NCI-H2107 (cell line): ENCODE measurements at places on chromosomes 2 and 18.

DNA sequence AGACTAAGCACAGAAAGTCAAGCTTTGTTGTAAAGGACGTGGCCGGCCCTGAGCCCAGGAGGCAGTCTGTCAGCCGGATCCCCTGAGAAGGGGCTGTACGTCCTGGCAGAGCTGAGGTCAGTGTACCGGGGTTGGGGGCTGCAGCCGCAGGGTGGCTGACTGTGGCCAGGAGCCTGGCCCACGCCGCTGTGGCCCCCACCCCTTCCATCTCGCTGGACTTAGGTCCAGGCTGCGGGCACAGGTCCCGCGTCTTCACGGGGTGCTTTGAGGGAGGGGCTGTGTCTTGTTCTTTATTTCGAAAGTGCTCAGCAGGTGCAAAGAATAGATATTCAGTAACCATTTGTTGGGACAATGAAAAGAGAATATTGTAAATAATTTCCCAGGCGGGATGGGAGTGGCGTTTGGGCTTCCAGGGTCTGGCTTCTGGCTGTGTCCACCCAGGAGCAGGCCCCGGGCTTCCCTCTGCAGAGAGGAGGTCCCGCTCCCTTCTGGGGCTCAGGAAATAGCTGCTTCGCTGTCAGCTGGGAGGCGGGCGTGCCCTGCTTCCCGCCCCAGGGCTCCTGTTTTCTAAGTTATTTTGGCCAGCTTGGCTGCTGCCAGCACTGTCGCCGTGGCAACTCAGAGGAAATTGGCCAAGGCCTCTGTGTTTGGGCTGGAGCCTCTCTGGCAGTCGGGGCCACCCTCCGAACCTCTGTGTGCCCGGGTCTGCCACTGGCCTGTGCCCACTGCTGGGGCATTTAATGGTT, 7.4 kb downstream of the NFATC1 start:
- DNase-seq: no peak

- DNase-seq: no peak
Observed at GRCh38 chr2:191857259-191857805, 10.4 kb upstream of the CAVIN2 start.

GRCh38 chr18:39842366-39842914, 2112.6 kb upstream of the PIK3C3 start:
- DNase-seq: no peak

GRCh38 chr2:139160836-139161235, 380.6 kb upstream of the NXPH2 start:
- no peak for DNase-seq

DNA sequence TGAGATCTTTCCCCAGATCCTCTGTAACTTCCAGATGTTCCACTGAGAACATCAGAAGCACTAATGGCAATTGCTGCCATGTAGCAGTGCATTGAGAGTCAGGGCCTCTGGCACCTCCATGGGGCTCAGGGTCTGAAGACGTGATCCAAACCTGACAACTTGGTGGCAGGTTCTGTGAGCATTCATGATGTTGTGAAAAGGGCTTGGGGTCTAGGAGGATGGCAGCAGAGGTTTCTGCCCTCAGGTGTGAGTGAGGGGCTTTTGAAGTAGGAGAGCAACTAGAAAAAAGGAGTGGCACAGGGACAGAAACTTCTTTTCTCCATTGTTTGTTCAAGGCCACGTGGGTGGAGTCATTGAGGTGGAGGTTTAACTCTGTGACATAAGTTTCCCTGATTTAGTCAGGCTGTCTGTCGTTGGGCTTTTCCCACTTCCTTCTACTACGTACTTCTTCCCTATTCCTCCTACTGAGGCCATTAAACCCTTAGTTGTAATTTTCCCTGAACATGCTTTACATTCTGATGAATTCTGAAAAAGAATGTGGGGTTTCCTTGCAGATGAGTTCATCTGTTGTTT, 13.1 kb downstream of the CFLAR start:
- DNase-seq: no peak

- DNase-seq: no peak
Observed at GRCh38 chr2:157470321-157470720, 26.4 kb upstream of the CYTIP start.

- DNase-seq: no peak
Observed at GRCh38 chr2:166934817-166935216, 46.5 kb downstream of the XIRP2 start.

DNA sequence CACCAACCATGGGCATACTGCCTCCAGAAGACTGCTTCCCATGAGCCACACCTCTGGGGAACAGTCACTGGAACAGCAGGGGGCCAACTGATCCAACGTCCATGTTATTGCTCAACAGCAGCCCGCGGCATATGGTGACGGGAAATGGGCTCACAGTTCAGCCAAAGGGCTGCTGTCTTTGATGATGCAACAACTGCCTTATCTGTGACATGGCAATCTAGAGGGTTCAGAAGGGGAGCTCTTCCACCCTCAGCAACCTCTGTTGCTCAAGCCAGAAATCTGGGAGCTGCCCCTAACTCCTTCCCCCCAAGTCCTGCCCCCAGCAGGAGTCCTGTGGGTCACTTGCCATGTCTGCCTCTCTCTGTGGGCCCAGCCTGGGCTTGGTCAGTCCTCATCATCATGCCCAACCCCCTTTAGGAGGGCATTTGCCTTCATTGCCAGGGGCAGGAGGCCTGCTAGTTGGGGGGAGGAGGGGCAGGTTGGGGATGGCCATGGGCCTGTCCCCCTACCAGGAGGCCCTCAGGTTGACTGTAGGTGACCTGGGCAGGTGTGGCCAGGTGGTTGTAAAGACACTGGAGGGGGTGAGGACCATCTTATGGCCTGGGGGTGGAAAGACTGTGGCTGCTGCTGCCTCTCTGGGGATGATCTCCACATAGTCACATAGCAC, 212.9 kb downstream of the CYP26B1 start:
- DNase-seq: no peak

DNA sequence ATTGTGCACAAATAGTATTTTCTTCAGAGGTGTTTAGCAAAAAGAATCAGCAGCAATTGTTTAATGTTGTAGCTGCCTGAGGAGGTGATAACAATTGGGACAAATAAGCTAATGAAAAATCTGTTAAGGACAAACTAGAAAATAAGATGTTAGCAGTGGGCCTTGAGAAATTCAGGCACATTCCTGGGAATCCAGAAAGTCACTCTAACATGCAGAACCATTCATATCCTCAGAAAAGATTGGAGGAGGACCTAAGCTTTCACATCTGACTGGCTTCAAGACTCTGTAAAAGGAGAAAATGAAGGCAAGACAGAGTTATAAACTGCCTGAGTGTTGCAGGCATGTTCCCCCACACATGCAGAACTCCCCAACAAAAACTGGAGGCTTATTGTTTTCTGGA, 353.5 kb upstream of the RGPD4 start:
- no peak for DNase-seq

DNA sequence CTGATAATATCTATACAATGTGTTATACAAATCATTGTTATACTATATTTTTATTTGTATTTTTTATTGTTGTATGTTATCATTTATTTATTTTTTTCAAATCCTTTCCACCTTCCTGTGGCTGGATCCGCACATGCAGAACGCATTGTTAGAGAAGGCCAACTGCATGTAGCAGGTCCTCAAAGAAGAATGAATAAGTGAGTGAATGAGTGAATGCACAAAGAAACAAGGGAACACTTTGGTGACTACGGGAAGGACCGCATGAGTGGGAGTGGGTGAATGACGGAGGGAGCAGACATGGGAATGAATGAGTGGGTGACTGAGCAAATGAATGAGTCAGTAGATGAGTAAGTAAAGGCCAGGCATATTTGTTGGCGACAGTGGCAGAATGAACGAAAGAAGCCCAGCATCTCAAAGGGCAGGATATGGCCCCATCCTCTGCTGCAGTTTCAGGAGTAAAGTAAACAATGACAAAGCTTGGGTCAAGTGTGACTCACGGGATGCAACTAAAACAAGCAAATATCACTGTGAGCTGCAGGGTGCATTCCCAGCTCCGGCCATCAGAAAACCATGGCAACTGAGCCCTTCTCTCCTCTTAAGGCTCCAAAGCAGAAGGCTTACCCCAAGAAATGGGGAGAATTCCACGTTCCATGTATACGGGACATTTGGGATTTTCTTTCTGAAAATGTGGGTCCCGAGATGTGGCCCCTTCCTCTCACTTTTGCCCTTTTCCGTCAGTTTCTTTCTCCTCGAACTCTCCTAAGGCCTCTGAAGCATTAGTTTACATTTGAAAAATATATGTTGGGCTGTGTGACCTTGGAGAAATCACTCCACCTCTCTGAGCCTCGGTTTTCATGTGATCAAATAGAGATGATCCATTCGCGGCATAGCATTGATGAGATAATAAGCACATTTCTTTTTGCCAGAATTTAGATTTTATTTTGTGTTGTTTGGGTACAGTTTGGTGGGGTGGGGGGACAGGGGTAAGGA, 24.5 kb downstream of the KCNF1 start:
- DNase-seq: no peak

GRCh38 chr2:29240601-29241000, 125.4 kb downstream of the CLIP4 start:
- DNase-seq: no peak

GRCh38 chr2:165674780-165675179, 119.3 kb downstream of the GALNT3 start:
- no peak for DNase-seq

GRCh38 chr2:192578780-192579179, 384.0 kb upstream of the TMEFF2 start:
- no peak for DNase-seq

DNA sequence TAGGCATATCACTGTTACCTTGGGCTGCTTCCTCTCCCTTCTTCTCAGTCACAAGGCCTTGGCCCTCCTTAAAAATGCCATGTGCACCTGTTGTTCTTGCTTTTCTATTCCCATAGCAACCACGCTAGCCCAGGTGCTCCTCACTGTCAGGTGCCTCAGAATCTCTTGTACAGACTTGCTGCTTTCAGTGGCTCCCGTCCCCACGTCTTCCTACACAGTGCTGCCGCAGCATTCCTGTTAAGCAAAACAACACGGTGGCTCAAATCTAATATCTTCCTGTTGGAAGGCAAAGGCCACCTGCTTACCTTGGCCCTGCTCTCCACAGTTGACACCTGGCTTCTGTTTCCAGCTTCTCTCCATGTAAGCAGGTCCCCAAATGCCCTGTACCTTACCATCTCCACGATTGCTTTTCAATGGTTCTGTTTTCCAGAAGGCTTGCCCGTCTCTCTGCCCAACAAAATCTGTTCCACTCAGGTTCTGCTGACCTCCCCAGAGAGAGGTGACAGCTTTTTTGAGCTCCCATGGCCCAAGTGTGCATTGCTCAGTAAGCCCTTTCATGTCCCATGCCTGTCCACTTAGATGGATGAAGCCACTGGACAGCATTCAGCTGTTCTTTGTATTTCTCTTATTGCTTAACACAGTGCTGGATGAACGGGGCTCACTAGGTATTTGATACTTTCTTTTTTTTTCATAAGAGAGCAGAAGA, 240.4 kb downstream of the PRKCE start:
- peak; percentile 63 for DNase-seq

DNA sequence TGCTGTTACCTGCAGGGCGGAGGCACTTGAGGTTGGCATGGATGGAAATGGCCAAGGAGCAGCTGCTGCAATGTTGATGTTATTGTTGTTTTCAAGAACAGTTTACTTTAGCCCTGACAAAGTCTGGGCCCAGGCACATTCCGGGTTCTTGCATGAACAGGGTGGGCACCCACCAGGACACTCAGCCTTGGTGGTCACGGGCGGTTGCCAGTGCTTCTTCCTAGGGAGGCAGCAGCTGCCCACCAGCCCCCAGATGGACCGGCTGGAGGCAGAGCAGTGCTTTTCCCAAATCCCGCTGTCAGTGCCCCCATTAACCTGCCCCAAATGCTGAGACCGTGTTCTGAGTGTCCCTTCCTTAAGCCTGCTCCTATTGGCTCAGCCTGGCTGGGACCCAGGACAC, 38.5 kb upstream of the B3GNT7 start:
- DNase-seq: no peak

GRCh38 chr2:2703172-2703571, 372.1 kb upstream of the MYT1L start:
- no peak for DNase-seq

- DNase-seq: no peak
Observed at GRCh38 chr2:140154706-140155105, 1374.5 kb upstream of the NXPH2 start.

- no peak for DNase-seq
Observed at GRCh38 chr2:7661502-7661901, 744.3 kb downstream of the RNF144A start.

- no peak for DNase-seq
Observed at GRCh38 chr2:71303849-71304248, 27.7 kb upstream of the ZNF638 start.

DNA sequence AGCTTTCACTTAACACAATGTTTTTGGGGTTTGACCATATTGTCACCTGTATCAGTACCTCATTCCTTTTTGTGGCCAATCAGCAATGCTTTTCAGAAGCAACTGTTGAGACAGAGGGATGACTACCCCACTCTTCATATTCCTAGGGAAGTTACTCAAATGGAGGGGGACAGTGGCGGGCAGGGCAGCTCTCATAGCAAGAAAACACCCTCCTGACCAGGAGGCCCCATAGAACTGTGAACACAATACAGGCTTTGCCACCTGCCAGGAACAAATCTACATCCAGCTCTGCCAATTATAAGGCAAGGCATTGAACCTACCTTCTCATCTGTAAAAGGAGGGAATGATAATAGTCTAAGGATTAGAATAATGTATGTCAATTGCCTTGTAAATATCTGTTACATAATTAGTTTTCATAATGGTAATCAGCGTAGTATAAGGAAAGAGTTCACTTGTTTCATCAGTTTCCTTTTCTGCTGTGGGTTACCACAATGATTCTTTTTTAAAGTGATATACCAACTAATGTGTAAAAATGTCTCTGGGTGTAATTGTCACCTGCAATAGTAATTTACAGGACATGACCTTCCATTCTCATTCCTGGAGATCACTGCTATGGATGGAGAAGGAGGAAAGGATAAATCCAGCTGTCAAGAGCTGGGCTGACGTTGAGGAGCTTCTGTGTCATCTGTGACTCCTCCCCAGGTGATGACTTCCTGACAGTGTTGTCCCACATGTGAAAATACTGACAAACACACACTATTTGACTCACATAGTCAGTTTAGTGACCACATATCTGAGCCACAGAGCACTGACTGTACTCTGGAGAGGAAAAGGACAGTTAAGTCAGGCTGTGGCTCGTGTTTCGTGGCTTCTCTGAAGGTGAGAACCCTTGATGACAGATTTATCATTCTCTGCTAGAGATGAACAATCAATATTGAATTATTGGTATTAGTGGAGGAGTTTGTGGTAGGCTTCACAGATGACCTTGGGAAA, 13.5 kb downstream of the ALPK2 start:
- no peak for DNase-seq

DNA sequence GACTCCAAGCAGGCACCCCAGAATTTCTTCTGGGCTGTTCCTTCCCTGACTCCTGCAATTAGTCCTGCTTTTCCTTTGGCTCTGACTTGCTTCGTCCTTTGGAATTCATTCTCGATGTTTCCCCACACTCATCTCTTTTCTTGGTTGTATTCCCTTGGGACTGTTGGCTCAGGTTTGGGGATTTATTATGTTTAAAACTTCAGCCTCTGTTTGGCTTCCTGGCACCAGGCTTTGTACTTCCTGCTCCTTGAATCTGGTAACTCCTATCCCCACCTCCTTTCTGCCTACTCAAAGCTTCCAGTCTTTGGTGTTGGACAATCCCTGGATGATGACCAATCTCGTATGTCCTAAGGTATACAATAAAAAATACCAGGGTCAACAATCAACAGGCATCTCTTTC, 1.8 kb upstream of the KCNE4 start:
- DNase-seq: no peak

GRCh38 chr2:126899616-126900185, 1.0 kb downstream of the TEX51 start:
- DNase-seq: no peak
